ENCODE measurements at places on chromosomes 13 and 19.

DNA sequence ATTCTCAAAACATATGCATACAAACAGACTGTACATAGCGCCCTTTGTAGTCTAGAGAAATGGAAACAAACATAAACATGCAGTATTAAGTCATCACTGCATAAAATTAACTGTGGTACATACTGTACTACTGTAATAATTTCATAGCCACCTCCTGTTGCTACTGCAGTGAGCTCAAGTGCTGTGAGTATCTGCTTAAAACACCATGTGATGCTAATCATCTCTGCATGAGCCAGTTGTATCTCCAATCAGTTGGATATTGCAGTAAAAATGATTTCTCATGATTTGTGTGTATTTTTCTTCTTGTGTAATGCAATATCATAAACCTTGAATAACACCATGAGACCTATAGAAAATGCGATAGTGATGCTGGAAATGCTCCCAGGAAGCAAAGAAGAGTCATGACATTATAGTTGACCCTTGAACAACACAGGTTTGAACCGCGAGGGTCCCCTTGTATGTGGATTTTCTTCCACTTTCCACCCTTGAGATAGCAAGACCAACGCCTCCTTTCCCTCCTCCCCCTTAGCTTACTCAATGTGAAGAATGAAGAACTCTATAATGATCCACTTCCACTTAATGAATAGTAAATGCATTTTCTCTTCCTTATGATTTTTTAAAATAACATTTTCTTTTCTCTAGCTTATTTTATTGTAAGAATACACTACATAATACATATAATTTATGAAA is 4.1 kb downstream of the TNFSF13B start:
- DNase-seq = no peak

GRCh38 chr13:46267166-46267565 is 55.4 kb downstream of the LRRC63 start:
- DNase-seq = no peak

- DNase-seq = no peak
Observed at GRCh38 chr13:59495299-59495698, 668.4 kb downstream of the DIAPH3 start.

GRCh38 chr13:66424422-66424821 is 805.7 kb downstream of the PCDH9 start:
- no peak for DNase-seq

GRCh38 chr13:106464076-106464475 is 71.4 kb downstream of the EFNB2 start:
- no peak for DNase-seq

DNA sequence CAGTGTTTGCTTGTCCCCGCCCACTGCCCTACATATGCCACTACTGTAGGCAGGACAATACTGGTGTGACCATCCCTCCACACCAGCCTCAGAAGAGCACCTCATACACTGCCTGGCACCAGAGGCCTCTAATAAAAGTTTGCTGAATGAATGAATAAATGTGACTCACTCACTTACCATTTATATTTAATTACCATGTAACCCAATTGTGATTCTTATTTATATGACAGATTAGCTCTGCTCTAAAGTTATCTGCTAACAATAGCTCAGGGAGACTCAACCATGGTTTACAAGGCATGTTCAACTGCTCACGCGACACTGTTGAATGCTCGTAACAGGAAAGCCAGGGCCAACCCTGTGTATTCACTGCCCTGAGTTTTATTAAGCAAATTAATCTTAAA is 66.0 kb upstream of the DOCK9 start:
- DNase-seq = no peak

DNA sequence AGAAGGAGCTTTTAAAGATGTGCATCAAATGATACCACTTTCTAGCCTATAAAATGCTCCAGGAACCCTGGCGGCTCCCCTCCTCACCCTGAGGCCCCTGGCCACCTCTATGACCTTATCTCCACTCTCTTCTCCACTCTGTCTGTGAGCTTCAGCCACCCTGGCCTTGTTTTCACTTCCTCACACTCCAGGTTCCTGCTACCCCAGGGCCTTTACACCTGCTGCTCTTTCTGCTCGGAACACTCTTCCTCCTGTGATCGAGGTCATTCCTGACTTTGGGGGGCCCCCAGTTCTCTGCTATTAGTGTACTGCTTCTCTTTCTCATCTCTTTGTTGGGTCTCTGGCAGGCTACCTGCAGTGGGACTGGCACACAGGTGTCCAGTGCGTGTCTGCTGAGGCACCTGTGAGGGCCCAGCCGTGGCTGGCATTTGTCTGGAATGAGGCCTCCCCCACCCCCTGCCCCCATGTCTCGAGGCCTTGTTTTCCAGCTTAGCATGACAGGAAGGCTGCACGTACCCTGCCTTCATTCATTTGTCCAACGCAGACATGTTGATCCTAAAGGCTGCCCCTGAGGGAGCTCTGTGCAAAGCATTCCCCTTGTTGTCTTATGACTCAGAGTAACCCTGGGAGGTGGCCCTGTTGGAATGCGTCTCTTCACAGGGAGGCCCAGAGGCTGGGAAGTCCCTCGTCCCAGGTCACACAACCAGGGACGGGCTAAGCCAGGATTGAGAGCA is 2.3 kb downstream of the DDA1 start:
- no peak for DNase-seq

DNA sequence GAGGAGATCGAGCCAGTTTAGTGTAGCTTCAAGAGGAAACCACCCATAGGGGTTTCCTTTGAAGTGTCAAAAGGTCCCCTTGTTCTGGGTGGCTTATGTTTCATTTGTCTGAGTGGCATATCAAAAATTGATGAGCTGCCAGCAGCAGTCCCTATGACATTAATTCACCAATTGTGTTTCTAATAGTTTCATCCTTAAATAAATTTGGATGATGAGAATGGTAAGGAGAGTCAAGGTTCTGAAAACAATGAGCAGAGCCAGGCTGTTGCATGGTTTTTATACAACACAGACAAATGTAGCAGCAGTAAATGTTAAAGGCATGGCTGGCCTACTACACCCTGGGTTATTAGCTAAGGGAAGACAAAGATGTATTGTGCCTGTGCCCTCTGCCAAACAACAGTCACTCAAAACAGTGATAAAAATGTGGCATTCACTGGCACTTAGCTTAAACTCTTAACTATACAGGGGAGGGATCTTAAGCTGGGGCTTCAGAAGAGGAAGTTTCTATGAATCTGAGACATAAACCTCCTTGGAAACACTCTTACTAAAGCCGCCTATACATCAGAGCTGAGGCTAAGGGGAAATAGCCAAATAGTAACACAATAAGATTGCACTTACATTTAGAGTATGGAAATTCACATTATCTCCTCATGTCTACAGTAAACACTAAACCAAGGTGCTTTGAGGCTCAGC is 200.5 kb downstream of the POU4F1 start:
- no peak for DNase-seq

GRCh38 chr19:16869331-16869972 is 19.3 kb upstream of the F2RL3 start:
- no peak for DNase-seq

DNA sequence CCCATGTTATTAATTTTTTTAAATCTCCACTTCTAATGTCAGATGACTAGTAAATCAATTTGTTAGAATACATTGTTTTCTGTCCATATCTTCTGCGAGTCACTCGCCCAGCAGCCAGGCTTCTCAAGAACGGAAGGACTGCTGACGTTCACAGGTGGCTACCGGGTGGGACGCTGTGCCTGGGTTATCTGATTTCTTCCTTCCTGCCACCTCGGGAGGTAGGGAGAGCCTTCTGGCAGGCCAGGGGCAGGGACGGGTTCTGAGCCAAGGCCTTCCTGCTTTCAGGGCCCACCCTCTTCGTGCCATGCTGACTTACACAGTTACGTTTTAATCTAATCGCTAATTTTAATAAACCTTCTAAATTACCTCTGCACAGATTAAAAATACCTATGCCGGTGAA is 7.9 kb upstream of the C1QTNF9 start:
- DNase-seq = no peak

DNA sequence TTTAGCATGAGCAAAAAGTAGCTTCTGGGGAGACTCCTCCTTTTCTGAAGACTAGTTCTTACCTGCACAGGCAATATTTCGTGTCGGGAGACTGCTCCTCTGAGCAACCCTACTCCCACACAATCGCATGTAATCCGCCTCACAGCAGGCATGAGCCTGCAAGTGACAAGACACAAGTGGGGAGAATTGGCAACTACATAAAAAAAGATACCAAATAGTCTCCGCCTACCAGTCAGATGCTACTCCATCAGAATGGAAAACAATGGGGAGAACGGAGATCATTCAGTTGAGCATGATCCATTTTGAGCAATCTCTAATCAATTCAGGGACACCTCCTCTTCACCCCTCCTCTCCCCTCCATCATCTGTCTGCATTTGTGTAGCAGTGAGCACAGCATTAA is 321.0 kb downstream of the COG6 start:
- no peak for DNase-seq

- DNase-seq = no peak
Observed at GRCh38 chr19:3573162-3573857, 566 bp downstream of the HMG20B start.

DNA sequence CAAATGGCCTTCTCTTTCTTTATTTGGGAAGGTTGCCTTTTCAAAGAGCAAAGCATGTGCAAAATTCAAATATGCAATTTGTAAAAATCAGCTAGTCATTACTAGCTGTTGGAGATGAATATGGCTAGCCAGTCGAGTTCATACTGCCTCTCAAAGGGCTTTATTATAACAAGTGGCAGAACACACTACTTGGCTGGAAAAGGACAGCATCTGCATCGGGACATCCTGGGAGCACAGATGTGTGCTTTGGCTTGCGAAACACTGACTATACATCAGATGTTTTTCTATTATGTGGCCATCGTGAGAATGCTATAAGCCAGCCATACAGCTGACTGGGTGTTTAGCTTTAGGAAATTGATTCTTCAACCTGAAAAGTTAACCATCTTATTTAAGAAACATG is 424.2 kb downstream of the KCTD12 start:
- no peak for DNase-seq

DNA sequence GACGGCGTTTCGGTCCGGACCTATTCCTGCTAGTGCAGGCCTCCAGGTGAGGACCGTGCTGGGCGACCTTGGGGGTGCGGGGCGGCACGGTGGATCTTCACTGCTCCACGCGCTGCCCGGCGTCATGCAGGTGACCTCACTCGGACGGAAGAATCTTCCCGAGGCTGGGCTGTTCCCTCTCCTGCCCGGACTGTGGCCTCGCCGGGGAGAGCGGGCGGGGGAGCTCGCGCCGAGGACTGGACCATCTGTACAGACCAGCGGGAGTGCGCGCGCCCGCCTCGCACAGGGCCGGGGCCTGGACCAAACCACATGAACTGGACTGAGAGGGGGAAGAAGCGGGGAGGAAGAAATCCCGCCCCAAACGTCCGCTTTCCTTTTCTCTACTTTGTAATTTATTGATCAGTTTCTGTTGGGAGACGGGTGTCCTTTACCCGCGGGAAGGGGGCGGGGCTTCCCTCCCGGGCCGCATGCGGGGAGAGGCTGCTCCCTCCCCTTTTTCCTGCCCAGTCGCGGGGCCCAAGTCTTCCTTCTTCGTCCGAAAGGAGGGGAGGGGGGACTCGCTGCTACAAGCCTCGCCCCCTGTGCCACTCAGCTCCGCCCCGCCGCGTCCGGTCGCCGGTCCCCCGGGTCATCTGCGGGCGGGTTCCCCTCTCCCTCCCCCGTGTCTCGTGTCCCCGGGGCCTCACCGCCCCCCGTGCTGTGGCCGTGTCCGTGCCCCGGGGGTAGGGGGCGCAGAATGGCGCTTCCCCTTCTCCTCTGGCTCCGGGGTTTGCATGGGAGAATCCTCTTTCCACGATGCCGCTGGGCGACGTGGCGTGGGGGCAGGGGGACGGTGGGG is 4.9 kb downstream of the HRC start:
- no peak for DNase-seq
